Kidney epithelial cell (primary cell): ENCODE measurements at places on chromosomes 11 and 22.

DNA sequence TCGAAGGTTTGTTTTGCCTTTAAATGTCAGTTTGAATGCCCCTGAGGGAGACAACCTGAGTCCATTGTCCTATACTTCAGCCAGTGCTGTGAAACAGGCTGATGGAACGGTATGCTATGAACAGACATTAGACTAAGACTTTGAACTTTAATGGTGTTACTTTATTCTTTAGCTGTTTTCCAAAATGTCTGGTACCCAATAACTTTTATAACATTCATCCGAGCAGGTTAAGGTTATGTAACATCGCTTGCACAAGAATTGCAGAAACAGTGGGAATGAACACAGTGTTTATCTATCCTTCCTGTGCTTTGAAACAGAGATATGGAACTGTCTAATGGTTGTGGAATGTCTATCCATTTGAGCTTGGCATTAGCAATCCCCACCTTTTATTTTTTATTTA, 12.5 kb upstream of the PTS start:
- no peak for DNase-seq

- no peak for DNase-seq
Observed at GRCh38 chr11:109911488-109911887, 181.7 kb upstream of the ZC3H12C start.

DNA sequence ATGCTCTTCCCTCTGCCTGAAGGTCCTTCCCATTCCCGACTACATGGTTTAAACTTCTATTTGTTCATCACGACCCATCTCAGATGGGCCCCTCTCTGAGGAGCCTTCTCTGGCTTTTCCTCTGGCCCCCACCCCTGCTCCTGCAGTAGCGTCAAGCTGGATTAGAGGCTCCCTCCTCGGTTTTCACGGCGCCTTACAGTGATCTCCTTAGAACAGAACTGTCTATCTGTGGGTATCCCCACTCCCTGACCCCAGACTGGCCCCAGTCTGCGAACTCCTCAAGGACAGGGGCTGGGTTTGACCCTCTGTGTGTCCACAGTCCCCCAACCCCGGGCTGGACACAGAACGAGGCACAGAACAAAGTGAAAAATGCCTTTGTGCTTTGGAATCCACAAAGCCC, 2.8 kb downstream of the PLEKHB1 start:
- DNase-seq = no peak

- DNase-seq = no peak
Observed at GRCh38 chr11:66546368-66546965, at the start of gene ACTN3. ACTN3 (plus strand) TSS chr11:66546903; CDS start chr11:66546938, 35 bp downstream.

DNA sequence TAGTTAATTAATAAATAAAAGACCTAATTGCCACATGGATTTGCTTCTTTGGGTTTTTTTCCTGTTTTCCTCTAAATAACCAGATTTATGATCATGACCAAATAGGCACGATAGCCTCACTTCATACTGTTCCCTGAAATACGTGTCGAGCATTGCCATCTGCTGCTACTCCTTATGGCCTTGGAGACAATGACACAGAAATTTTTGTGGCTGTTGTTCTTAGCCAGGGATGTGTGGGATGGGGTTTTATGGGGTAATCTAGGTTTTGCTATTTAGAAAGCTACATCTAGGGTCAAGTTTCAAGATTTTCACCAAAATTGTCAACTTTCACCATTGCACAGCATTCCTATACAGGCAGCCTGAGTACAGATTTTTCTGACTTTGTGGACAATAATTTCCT, 145.2 kb downstream of the DBX1 start:
- DNase-seq = no peak

GRCh38 chr11:120744016-120744994, 232.8 kb downstream of the GRIK4 start:
- DNase-seq = no peak
